Activated CD4-positive, alpha-beta memory T cell treated with anti-CD3 and anti-CD28 coated beads for 36 hours (primary cell): ENCODE measurements at places on chromosomes 7 and 10. TPM values are rescaled to one million over a fixed set of nuclear protein-coding genes. Genes with fewer than 3 reads are reported as not detected.

- H3K27ac ChIP-seq, result no peak overlapping the region
- no peaks in the 10 kb centered on the region for H3K27me3 ChIP-seq
- H3K36me3 ChIP-seq, result peaks cover 3% of the 10 kb centered on the region
- no peak overlapping the region for H3K4me3 ChIP-seq
- H3K4me1 ChIP-seq, result no peaks in the 10 kb centered on the region
Observed at GRCh38 chr7:29304756-29305155, 110.2 kb downstream of the CHN2 start.

The CTTNBP2 gene
- not detected for total RNA-seq

- H3K27ac ChIP-seq, result peak overlapping the region; percentile 29
- H3K27me3 ChIP-seq, result no peaks in the 10 kb centered on the region
- no peak for DNase-seq
- H3K4me1 ChIP-seq, result peaks cover 39% of the 10 kb centered on the region
- H3K4me3 ChIP-seq, result peak overlapping the region; percentile 83
Observed at GRCh38 chr10:5888351-5888750, 1.3 kb downstream of the ANKRD16 start.

The UTF1 gene
- total RNA-seq, result not detected

DNA sequence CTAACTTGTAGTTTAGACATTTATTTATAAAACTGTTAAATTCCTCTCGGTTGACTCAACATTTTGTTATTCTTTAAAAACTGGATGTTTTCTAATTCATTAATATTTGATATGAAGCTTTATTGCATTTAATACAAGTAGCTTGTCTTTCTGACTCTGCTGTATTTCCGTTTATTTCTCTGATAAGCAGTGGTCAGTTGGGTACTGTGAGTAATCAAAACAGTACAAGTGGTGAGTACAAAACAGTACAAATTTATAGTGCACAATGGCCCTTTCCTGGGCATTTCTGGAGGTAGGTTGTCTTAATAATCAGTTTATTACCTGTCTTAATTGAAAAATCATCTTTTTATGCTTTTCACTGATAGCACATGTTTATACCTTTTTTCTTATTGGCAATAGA is 182.7 kb downstream of the CCSER2 start:
- no peak overlapping the region for H3K27ac ChIP-seq
- H3K36me3 ChIP-seq, result peaks cover 14% of the 10 kb centered on the region
- no peaks in the 10 kb centered on the region for H3K27me3 ChIP-seq
- H3K4me1 ChIP-seq, result no peaks in the 10 kb centered on the region
- no peak overlapping the region for H3K4me3 ChIP-seq

- no peak overlapping the region for H3K4me3 ChIP-seq
- peaks cover 4% of the 10 kb centered on the region for H3K36me3 ChIP-seq
- no peaks in the 10 kb centered on the region for H3K27me3 ChIP-seq
- DNase-seq, result no peak
- H3K27ac ChIP-seq, result no peak overlapping the region
Observed at GRCh38 chr7:27777662-27778061, 37.7 kb downstream of the TAX1BP1 start.

DNA sequence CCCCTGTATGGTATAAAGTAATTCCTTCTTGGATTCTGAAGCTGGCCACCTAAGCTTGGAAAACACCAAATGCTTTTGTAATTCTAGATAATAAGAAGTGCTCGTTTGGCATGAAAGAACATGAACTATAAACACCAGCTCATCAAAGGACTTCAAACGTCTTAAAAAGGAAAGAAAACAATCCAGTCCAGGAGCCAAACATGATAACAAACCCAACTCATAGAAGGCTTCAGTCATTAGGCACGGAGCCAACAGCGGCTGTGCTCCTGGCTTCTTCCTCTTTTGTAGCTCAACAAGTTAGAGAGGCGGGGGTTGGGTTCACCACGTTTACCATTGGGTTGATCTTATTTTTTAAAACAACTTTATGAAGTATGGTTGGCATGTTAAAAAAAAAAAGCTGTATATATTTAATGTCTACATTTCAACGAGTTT is 56.4 kb upstream of the ECHDC3 start:
- no peak overlapping the region for H3K4me3 ChIP-seq
- H3K4me1 ChIP-seq, result peaks cover 27% of the 10 kb centered on the region
- no peaks in the 10 kb centered on the region for H3K27me3 ChIP-seq

- H3K4me3 ChIP-seq, result no peak overlapping the region
- DNase-seq, result no peak
- H3K36me3 ChIP-seq, result no peaks in the 10 kb centered on the region
- no peaks in the 10 kb centered on the region for H3K27me3 ChIP-seq
Observed at GRCh38 chr10:51932530-51932929, 233.1 kb upstream of the CSTF2T start.

DNA sequence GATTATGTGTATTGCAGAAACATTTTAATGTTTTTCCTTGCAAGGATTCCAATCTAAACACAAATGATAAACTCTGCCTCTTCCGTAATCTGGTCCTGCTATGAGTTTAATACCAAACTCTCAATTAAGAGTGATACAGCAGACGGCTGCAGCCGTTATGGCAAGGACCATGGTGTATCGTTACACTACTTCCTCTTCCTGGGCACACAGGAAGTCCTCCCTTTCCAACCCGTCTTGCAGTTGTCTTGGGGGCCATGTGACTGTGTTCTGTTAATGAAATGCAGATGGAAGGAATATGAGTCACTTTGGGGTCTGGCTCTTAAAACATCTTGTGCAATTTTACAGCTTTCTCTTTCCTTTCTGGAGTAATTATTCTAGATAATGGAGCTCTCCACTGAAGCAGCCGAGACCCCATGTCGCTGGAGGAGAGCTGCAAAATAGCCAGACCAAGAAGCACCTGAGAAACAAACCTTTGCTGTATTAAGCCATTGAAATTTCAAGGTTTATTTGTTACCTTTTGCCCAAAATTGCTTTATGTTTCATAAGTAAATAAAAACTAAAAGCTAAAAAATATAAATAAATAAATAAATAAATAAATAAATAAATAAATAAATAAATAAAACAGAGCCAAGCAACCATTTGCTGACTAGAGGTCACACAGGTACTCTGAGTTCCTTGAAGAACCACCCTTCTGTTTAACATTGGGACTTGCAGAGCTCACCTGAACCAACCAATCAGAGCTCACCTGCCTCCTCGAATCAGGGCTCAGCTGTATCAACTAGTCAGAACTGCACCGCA is 74.7 kb downstream of the FRMPD2 start:
- H3K27ac ChIP-seq, result no peak overlapping the region
- no peak overlapping the region for H3K4me3 ChIP-seq

The AGR3 gene
- total RNA-seq, result not detected

The EBF3 gene
- not detected for total RNA-seq

The HMX3 gene
- total RNA-seq, result 0.19 TPM

DNA sequence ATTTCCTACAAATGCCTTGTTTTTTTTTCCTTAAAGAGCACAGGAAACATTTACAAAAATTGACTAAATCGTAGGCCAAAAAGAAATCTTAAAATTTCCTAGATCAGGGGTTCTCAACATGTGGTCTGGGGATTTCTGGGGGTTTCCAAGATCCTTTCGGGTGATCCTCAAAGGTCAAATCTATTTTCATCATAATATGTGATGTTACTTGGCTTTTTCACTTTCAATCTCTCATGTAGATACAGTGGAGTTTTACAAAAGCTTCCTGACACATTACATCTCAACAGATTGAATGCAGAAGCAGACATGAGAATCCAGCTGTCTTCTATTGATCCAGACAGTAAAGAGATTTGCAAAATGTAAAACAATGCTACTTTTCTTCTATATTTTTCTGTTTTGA is 497.3 kb downstream of the INHBA start:
- no peaks in the 10 kb centered on the region for H3K36me3 ChIP-seq
- H3K4me1 ChIP-seq, result no peaks in the 10 kb centered on the region
- H3K27ac ChIP-seq, result no peak overlapping the region
- DNase-seq, result no peak
- no peaks in the 10 kb centered on the region for H3K27me3 ChIP-seq

The ADK gene
- total RNA-seq, result 54.4 TPM

DNA sequence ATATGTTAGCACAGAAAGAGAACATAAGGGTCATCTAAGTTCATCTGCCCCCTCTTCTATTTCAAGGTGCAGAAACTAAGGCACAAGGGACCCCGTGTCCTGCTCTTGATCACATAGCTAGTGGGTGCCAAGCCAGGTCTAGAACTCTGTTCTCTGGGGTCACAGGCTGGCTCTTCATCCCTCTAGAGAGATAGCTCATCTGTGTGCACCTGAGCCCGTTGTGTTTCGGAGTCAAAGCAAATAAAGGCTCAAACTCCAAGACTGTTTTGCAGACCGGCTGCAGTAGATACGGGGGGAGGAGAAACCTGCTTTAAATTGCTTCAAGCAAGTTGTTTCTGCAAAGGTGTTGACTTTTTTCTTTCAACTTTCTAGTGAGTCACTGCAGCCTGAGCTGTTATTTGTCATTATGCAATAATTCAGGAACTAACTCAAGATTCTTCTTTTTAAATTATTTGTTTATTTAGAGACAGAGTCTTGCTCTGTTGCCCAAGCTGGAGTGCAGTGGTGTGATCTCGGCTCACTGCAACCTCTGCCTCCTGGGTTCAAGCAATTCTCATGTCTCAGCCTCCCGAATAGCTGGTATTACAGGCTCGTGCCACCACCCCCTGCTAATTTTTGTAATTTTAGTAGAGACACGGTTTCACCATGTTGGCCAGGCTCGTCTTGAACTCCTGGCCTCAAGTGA is 6.5 kb downstream of the BLVRA start:
- H3K27me3 ChIP-seq, result no peaks in the 10 kb centered on the region
- peaks cover 39% of the 10 kb centered on the region for H3K4me1 ChIP-seq
- no peaks in the 10 kb centered on the region for H3K36me3 ChIP-seq
- no peak overlapping the region for H3K4me3 ChIP-seq
- no peak overlapping the region for H3K27ac ChIP-seq

The RARRES2 gene
- not detected for total RNA-seq

GRCh38 chr7:7870555-7870954 is 98.0 kb upstream of the GLCCI1 start:
- H3K4me3 ChIP-seq, result no peak overlapping the region
- H3K4me1 ChIP-seq, result no peaks in the 10 kb centered on the region
- no peak overlapping the region for H3K27ac ChIP-seq

The ITIH5 gene
- not detected for total RNA-seq

DNA sequence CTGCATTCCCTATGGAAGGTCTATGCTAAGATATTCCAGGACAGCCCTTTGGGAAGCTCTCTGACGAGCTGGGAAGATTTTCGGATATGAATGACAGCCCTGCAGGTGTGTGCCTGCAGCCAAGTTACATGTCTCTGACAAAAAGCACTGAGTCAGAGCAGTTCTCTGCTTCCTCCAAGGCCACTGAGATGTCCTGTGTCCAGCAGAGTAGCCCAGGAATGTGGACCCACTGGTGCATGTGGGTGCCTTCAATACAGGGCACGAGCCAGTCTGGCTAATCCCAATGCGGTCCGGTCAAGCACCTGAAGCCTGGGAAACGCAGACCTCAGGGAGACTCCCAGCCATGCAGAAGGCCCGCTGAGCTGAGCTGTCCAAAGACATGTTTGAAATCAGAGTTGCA is 565.7 kb downstream of the TCERG1L start:
- H3K4me3 ChIP-seq, result no peak overlapping the region
- no peaks in the 10 kb centered on the region for H3K4me1 ChIP-seq
- no peak overlapping the region for H3K27ac ChIP-seq
- H3K27me3 ChIP-seq, result peaks cover 2% of the 10 kb centered on the region
- DNase-seq, result no peak

The CLRN3 gene
- not detected for total RNA-seq

- no peaks in the 10 kb centered on the region for H3K27me3 ChIP-seq
- no peak for DNase-seq
- H3K36me3 ChIP-seq, result no peaks in the 10 kb centered on the region
- no peak overlapping the region for H3K27ac ChIP-seq
- H3K4me1 ChIP-seq, result no peaks in the 10 kb centered on the region
Observed at GRCh38 chr10:13839430-13839990, 252.7 kb downstream of the PRPF18 start.

- peaks cover 27% of the 10 kb centered on the region for H3K27me3 ChIP-seq
- no peaks in the 10 kb centered on the region for H3K36me3 ChIP-seq
- peak; percentile 94 for DNase-seq
- peak within 1 kb of the TSS; percentile 51 for H3K4me3 ChIP-seq
Observed at GRCh38 chr7:4883372-4884144, at the start of gene RADIL. Gene RADIL (minus strand): TSS chr7:4883716. CDS start chr7:4878139, 5,577 bp downstream.

DNA sequence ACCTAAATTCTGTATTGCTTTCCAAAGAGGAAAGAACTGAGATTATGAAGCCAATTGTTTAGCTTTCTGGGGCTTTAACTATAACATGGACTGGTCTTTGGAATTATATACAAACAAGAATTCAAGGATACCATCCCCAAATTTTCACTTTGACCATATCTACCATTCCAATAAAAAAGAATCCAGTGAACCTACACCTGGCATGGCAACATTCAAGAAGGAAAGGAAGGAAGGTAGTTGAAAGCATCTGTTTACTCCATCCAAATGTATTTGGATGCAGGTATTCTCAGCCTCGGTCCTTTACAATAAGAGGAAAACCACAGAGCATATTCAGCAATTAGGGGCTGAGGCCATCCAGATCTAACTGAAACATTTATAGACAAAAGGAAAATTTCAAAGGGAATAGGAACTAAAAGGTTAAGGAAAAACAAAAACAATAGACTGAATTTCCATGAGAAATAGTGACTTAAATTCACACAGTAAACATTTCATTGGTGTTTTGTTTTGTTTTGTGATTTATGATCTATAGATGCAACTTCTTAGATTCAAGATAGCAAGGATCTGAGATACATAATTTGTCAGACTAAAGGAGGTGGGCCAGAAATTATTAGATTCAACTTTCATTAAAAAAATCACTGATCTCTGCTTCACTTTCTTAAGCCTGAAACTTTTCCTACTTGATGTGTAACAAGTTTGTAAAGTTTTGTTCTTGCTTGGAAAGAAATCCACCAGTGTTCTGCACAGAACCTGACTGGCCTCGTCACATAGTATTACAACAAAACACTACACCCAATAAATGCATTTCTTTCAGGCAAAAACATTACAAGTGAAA is 12.7 kb downstream of the SKIDA1 start:
- peaks cover 9% of the 10 kb centered on the region for H3K4me1 ChIP-seq
- no peaks in the 10 kb centered on the region for H3K36me3 ChIP-seq
- DNase-seq, result no peak
- peaks cover 54% of the 10 kb centered on the region for H3K27me3 ChIP-seq
- H3K27ac ChIP-seq, result no peak overlapping the region

DNA sequence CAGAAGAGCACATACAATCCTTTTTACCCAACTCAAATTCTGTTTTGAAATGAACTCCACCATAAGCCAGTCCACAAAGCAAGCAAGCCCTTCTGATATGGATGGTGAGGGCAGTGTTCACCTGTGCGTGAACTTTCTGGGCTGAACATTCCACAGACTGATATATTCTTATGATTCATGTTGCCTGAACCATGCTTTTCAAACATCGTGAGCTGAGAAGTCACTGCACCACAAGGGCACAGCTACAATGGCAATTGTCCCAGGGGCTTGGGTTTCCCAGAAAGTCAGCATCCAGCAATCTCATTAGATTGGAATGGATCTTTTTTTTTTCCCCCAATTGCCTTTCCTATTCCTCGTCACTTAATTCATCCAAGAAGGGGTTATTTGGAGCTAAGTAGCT is 86.9 kb upstream of the ZNF438 start:
- peaks cover 16% of the 10 kb centered on the region for H3K4me1 ChIP-seq
- H3K27me3 ChIP-seq, result peaks cover 1% of the 10 kb centered on the region
- H3K27ac ChIP-seq, result no peak overlapping the region
- H3K4me3 ChIP-seq, result no peak overlapping the region
- DNase-seq, result no peak
